MCF 10A (cell line): ENCODE measurements at places on chromosomes 3 and 15. TPM values are rescaled to one million over a fixed set of nuclear protein-coding genes. Genes with fewer than 3 reads are reported as not detected.

GRCh38 chr15:67101911-67102598 lies 36.7 kb downstream of the SMAD3 start:
- no peaks in the 10 kb centered on the region for H3K27me3 ChIP-seq
- peaks cover 58% of the 10 kb centered on the region for H3K4me1 ChIP-seq
- peaks cover 6% of the 10 kb centered on the region for H3K36me3 ChIP-seq
- no peak overlapping the region for H3K27ac ChIP-seq

GRCh38 chr3:104526901-104527401 lies 839.8 kb upstream of the ALCAM start:
- H3K4me3 ChIP-seq: no peak overlapping the region
- DNase-seq: no peak
- H3K4me1 ChIP-seq: no peaks in the 10 kb centered on the region
- no peaks in the 10 kb centered on the region for H3K27me3 ChIP-seq
- H3K27ac ChIP-seq: no peak overlapping the region

GRCh38 chr3:51397392-51397791 lies 6.3 kb downstream of the RBM15B start:
- H3K36me3 ChIP-seq: peaks cover 68% of the 10 kb centered on the region
- no peak overlapping the region for H3K27ac ChIP-seq
- H3K27me3 ChIP-seq: no peaks in the 10 kb centered on the region
- H3K4me1 ChIP-seq: peaks cover 12% of the 10 kb centered on the region
- no peak overlapping the region for H3K4me3 ChIP-seq

GRCh38 chr3:45595364-45596195 lies 1.0 kb downstream of the LIMD1 start:
- no peak for DNase-seq
- H3K36me3 ChIP-seq: peaks cover 2% of the 10 kb centered on the region
- peak overlapping the region; percentile 76 for H3K27ac ChIP-seq

DNA sequence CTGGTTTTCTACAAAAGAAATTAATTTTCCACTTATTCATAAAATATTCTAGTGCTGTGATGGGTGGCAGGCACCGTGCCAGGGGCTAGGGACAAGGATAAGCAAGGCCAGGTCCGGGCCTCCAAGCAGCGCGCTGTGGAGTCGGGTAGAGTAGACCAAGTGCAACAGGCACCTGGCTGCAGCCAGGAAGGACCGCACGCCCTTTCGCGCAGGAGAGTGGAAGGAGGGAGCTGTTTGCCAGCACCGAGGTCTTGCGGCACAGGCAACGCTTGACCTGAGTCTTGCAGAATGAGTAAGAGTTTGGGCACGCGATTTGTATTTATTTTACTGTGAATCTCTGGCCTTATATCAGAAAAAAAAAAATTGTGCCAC lies at the start of gene CASR:
Gene CASR (plus strand): TSS at position 148 of the 372 bp plus-strand sequence. CDS start 70,522 bp downstream, outside the sequence.
- no peaks in the 10 kb centered on the region for H3K36me3 ChIP-seq
- H3K27me3 ChIP-seq: peaks cover 62% of the 10 kb centered on the region
- DNase-seq: no peak
- H3K4me1 ChIP-seq: peaks cover 6% of the 10 kb centered on the region

GRCh38 chr3:49644684-49645083 lies 29.5 kb upstream of the APEH start:
- H3K27ac ChIP-seq: no peak overlapping the region
- no peak overlapping the region for H3K4me3 ChIP-seq
- DNase-seq: no peak
- H3K36me3 ChIP-seq: no peaks in the 10 kb centered on the region
- no peaks in the 10 kb centered on the region for H3K27me3 ChIP-seq

GRCh38 chr3:178628037-178628436 lies 91.8 kb downstream of the KCNMB2 start:
- DNase-seq: no peak
- H3K27ac ChIP-seq: no peak overlapping the region
- H3K4me3 ChIP-seq: no peak overlapping the region
- no peaks in the 10 kb centered on the region for H3K27me3 ChIP-seq

DNA sequence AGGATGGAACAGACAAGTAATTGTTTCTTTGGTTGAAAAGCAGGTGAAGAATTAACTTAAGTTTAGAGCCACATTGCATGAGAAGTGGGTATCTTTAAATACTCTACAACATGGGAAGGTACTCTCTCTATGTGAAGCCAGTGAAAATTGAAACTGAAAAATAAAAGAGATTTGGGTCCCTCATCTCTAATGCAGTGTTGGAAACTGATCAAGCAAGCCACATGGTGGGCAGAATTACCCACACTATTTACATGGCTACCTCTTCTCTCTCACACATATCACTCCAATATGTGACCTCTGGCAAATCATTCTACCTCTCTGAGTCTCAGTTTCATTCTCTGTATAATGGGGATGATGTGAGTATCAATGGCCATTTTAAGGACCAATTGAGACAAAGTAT lies 339.0 kb downstream of the IL5RA start:
- peaks cover 67% of the 10 kb centered on the region for H3K27me3 ChIP-seq
- H3K36me3 ChIP-seq: no peaks in the 10 kb centered on the region
- H3K4me3 ChIP-seq: no peak overlapping the region
- H3K27ac ChIP-seq: no peak overlapping the region
- no peaks in the 10 kb centered on the region for H3K4me1 ChIP-seq

- peak; percentile 49 for DNase-seq
- H3K27ac ChIP-seq: no peak overlapping the region
- H3K36me3 ChIP-seq: peaks cover 9% of the 10 kb centered on the region
- peaks cover 39% of the 10 kb centered on the region for H3K4me1 ChIP-seq
- H3K27me3 ChIP-seq: no peaks in the 10 kb centered on the region
- no peak overlapping the region for H3K4me3 ChIP-seq
Measured at GRCh38 chr3:66490214-66490613, 10.6 kb downstream of the LRIG1 start.

GRCh38 chr15:53625962-53626845 lies 133.3 kb downstream of the WDR72 start:
- no peak overlapping the region for H3K4me3 ChIP-seq
- H3K27ac ChIP-seq: no peak overlapping the region
- H3K27me3 ChIP-seq: peaks cover 13% of the 10 kb centered on the region
- H3K36me3 ChIP-seq: no peaks in the 10 kb centered on the region
- H3K4me1 ChIP-seq: no peaks in the 10 kb centered on the region
- DNase-seq: no peak

GRCh38 chr3:33980252-33980651 lies 181.8 kb downstream of the PDCD6IP start:
- peaks cover 40% of the 10 kb centered on the region for H3K27me3 ChIP-seq
- no peaks in the 10 kb centered on the region for H3K4me1 ChIP-seq
- no peak overlapping the region for H3K27ac ChIP-seq
- no peaks in the 10 kb centered on the region for H3K36me3 ChIP-seq

DNA sequence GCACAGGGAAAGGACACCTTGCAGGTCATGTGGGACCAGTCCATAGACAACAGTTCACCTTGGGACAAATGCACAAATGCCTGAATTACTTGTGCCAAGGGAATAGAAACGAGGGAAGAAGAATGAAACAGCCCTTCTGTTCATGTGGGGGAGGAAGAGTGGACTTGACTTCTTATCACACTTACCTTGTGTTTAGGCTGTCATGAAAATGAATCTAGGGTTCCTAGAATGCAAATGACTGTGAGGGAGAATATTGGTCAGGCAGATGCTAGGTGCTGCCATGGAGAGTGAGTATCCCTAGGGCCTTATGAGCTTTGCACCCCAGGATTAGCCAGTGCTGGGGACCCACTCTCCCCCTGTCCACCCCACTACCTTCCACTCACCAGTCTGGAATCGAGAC lies 11.0 kb upstream of the PRKAR2A start:
- H3K4me1 ChIP-seq: peaks cover 4% of the 10 kb centered on the region
- H3K4me3 ChIP-seq: no peak overlapping the region
- peaks cover 15% of the 10 kb centered on the region for H3K36me3 ChIP-seq
- no peak overlapping the region for H3K27ac ChIP-seq
- no peak for DNase-seq
- H3K27me3 ChIP-seq: no peaks in the 10 kb centered on the region

DNA sequence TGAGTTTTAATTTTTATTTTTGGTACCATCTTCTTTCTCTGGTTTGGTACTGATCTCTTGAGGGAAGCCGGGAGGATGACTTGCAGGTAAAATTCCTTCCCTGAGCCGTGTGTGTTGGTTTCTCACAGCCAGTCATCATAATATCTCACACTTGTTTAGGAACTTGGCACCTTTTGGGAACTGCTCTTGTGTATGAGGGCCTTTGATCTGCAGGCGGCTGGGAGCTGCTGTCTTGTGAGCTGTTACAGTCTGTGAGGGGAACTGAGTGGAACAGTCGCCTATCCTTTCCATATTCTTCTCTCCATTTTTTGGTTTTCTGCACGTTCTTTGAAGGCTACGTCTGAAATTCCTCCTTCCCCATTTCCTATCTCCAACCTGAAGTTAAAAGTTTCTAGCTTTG lies 75.2 kb downstream of the CACNA2D3 start:
- H3K4me1 ChIP-seq: no peaks in the 10 kb centered on the region
- no peaks in the 10 kb centered on the region for H3K36me3 ChIP-seq
- H3K27me3 ChIP-seq: no peaks in the 10 kb centered on the region
- H3K4me3 ChIP-seq: no peak overlapping the region
- no peak overlapping the region for H3K27ac ChIP-seq

DNA sequence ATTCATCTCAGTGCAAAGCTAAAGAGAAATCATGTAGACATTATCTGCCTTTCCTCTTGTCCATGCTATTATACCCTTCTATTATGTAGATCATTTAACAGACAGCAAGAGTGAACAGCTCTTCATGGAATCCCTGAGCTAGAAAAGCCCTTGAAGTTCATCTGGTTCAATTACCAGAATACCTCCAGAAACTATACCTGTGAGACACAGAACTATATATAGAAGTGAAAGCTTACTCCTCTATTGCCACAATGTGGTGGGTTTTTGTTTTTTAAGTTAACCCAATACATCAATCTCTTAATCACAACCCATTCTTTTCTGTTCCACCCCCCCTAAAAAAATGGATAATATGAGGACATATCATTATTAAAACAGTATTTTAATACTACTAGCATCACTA lies 347.7 kb downstream of the PLCL2 start:
- no peak overlapping the region for H3K4me3 ChIP-seq
- peaks cover 7% of the 10 kb centered on the region for H3K36me3 ChIP-seq
- H3K27ac ChIP-seq: no peak overlapping the region
- peaks cover 3% of the 10 kb centered on the region for H3K4me1 ChIP-seq

GRCh38 chr3:101170062-101170771 lies 150.2 kb downstream of the IMPG2 start:
- no peak overlapping the region for H3K27ac ChIP-seq
- no peaks in the 10 kb centered on the region for H3K27me3 ChIP-seq
- no peak for DNase-seq
- H3K4me1 ChIP-seq: no peaks in the 10 kb centered on the region
- no peak overlapping the region for H3K4me3 ChIP-seq

GRCh38 chr3:160376681-160377080 lies 22.3 kb downstream of the IFT80 start:
- DNase-seq: no peak
- H3K4me3 ChIP-seq: no peak overlapping the region
- peaks cover 15% of the 10 kb centered on the region for H3K4me1 ChIP-seq

GRCh38 chr3:5145120-5145519 lies 23.0 kb downstream of the ARL8B start:
- DNase-seq: no peak
- no peak overlapping the region for H3K27ac ChIP-seq
- H3K36me3 ChIP-seq: peaks cover 24% of the 10 kb centered on the region
- H3K27me3 ChIP-seq: no peaks in the 10 kb centered on the region
- peaks cover 16% of the 10 kb centered on the region for H3K4me1 ChIP-seq

GRCh38 chr3:123854905-123855304 lies 29.2 kb downstream of the MYLK start:
- H3K4me3 ChIP-seq: no peak overlapping the region
- no peaks in the 10 kb centered on the region for H3K4me1 ChIP-seq
- H3K27me3 ChIP-seq: no peaks in the 10 kb centered on the region
- no peaks in the 10 kb centered on the region for H3K36me3 ChIP-seq

DNA sequence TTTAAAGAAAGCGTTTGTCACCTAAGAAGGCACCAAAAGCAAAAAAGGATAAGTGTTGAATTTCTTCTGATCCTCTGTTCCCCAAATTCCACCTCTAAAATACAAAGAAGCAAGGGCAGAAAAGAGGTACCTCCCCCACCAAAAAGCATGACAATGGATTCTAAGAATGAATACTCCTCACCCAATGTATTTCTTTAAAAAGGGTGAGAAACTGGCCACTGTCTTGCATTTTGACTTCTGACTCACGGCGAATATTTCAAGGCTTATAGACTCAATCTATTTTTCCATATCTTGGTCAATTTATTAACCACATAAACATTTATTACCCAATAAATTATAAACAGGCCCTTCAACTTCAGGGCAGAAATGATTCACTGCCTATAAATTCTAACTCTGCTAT lies 131.1 kb downstream of the NR1I2 start:
- H3K27me3 ChIP-seq: no peaks in the 10 kb centered on the region
- DNase-seq: no peak
- peaks cover 5% of the 10 kb centered on the region for H3K4me1 ChIP-seq
- H3K27ac ChIP-seq: no peak overlapping the region
- H3K36me3 ChIP-seq: peaks cover 55% of the 10 kb centered on the region

GRCh38 chr3:153247331-153248330 lies 85.6 kb downstream of the RAP2B start:
- H3K27ac ChIP-seq: no peak overlapping the region
- H3K27me3 ChIP-seq: no peaks in the 10 kb centered on the region
- no peaks in the 10 kb centered on the region for H3K36me3 ChIP-seq
- no peak overlapping the region for H3K4me3 ChIP-seq
- DNase-seq: no peak

- H3K4me1 ChIP-seq: no peaks in the 10 kb centered on the region
- DNase-seq: no peak
- no peak overlapping the region for H3K4me3 ChIP-seq
Measured at GRCh38 chr15:78685925-78686324, 44.9 kb upstream of the CHRNB4 start.

- H3K4me3 ChIP-seq: no peak overlapping the region
- no peaks in the 10 kb centered on the region for H3K4me1 ChIP-seq
- H3K27ac ChIP-seq: no peak overlapping the region
Measured at GRCh38 chr3:138066383-138066782, 49.0 kb downstream of the DZIP1L start.

XCR1 gene
- total RNA-seq: not detected in 2 replicates

AP3B2 gene
- 6.1 and 7.5 TPM in 2 replicates for total RNA-seq

RPL22L1 gene
- total RNA-seq: 205 and 409 TPM in 2 replicates

CFAP161 gene
- total RNA-seq: not detected in 2 replicates

SLC9C1 gene
- not detected in 2 replicates for total RNA-seq

CTNNB1 gene
- total RNA-seq: 222 and 244 TPM in 2 replicates

SERPINI2 gene
- total RNA-seq: not detected in 2 replicates
